T-helper 1 cell (primary cell): ENCODE measurements at places on chromosomes 7 and 10.

GRCh38 chr10:124001391-124002148 is 91.8 kb downstream of the CHST15 start:
- DNase-seq, result no peak

DNA sequence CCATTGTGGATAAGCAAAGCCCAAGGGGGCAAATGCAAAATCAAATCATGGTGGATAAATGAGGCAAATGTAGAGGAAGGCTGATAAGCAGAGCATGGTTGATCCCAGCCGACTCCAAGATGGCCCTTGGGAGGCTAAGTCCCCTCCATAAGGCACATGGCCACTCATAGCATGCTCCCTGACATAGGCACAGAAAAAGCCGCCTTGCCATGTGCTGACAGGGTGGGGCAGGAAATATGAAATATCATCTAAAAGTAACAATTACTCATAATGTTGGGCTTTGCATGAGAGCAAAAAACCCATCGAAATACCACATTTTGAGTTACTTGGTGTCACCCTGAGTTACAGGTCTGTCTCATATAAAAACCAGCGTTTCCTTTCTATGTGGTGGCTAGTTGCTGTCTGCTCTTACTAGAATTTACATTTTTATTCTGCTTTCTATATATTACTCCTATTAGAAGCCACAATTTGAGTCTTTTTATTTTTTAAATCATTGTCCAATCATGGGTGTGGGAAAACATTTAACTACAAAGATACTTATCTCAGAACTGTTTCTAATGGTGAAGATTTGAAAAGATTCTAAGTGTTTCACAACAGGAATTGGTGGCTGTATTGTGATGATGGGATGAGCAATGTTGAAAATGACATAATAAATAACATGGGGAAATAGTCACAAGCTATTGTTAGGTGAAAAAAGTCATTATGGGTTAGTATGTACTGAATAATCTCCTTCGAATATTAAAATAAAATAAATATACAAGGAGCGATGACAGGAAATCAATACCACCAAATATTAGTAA is 102.7 kb downstream of the CUBN start:
- peak; percentile 20 for DNase-seq

GRCh38 chr10:86401588-86402282 is 35.1 kb upstream of the GRID1 start:
- no peak for DNase-seq

- DNase-seq, result no peak
Observed at GRCh38 chr7:139072796-139073195, 36.7 kb downstream of the ZC3HAV1 start.

- no peak for DNase-seq
Observed at GRCh38 chr7:10579561-10579960, 394.1 kb upstream of the PHF14 start.

DNA sequence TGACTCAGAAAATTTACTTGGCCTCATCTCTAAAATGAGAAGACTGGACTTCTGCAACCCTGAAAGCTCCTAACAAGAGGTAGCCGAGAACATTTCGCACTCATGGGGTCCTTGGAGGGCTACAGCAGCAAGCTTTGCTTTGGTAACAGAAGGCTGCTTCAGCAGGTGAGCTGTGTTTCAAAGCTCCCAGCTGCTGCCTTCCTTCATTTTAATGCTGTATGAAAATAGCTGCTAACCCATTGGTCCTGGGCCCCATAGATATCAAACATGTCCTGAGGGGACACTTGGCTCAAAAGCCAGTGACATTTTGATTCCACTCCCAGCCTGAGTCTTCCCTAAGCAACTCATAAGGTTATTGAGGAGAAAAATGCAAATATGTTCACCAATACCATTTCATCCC is 14.3 kb upstream of the MALSU1 start:
- DNase-seq, result no peak

DNA sequence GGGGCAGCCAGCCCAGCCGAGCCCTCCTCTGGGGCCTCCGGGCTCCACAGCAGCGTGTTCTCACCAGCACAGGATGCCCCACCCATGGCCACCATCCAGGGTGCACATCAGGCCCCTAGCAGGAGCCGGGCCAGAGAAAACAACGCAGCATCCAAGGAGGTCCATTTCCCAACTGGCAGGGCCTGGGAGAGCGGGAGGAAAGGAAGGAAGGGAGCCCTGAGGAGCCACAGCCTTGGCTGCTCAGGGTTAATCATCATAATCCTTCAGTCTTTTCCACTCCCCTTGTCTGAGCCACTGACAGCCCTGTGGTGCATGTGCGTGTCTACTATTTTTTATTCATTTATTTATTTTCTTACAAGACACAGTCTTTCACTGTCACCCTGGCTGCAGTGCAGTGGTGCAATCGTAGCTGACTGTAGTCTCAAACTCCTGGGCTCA is 3.6 kb downstream of the PLAC9 start:
- no peak for DNase-seq

GRCh38 chr7:85130702-85131101 is 56.2 kb downstream of the SEMA3D start:
- DNase-seq, result no peak

DNA sequence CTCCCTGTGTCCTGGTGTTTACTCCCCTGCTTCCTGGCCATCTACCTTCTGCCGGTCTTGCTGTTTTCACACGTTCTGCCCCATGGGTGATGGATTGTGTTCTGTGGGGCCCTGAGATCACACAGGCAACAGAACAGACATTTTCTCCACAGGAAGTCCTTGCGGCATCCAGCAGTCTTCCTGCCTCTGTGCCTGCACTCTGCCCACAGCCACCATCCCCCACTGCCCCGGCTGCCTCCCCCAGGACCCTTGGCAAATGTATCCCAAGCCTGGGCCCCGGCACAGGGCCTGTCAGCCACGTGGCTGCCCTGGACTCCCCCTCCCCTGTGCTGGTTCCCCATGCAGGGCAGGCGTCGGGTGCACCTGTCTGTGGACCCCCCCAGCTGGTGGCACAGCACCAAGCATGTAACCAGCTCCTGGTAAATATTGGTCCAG is 184.2 kb downstream of the WDR37 start:
- DNase-seq, result peak; percentile 60

DNA sequence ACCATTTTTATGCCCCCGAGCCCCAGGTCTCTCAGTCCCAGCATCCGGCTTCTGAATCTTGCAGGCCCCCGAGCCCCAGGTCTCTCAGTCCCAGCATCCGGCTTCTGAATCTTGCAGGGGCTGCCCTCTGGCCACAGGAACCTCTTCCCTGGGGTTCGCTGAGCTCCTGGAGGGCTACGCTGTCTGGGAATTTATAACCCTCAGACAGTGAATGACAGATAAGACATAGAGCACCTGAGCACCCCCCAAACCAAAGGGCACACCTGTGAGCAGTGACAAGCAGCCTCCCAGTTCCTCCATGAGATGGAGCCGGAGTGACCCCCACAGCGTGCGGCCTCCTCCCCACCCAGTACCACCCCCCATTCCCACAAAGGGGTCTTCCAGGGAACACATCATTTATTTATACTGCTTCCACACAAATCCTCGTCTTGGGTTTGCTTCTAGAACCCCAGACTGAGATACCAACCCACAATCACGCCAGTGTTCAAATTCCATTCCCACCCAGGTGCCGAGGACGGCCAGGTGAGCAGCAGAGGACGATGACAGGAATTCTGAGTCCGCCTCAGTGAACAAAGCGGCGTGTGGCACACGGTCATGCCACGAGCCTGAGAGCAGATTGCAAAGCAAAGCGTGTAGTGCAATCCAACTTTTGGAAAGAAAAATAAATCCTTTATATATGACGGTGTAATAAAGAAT is 57.7 kb upstream of the FAM20C start:
- DNase-seq, result no peak

DNA sequence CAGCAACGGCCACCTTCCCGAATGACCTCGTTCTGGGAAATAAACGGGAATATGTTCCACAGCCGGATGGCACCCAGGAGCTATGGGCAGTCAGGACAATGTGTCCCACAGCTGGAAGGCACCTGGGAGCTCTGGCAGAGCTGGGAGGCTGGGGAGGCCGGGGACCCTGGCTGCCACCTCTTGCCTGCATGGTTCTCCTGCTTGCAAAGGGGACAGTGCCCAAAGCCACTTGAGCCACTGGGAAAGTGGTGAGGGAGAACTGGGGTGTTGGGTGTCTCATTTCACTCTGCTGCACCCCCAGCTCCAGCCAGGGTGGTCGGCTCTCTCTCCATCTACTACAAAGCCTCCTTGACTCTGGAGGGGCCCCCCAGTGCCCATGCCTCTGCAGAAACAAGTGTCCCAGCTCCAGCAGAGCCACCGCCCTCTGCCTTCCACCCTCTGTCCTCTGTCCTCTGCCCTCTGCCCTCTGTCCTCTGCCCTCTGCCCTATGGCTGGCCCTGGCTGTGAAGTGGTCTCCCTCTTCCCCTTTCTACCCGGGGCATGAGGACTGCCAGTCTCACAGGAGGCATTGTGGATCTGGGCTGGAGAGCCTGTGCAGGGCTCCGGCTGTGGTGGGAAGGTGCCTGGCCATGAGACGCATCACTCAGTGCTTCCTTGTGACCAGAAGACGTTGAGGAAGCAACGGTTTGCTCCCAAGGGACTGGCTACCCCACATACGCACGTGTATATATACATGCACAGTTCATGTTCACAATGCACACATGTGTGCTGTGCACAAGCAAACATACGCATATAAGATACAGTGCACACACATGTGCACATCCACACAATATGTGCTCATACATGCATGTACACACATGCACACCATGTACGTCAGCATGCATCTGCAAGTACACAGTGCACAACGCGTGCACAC is 21.5 kb upstream of the INPP5A start:
- no peak for DNase-seq

GRCh38 chr7:91512958-91513357 is 248.7 kb downstream of the FZD1 start:
- no peak for DNase-seq

DNA sequence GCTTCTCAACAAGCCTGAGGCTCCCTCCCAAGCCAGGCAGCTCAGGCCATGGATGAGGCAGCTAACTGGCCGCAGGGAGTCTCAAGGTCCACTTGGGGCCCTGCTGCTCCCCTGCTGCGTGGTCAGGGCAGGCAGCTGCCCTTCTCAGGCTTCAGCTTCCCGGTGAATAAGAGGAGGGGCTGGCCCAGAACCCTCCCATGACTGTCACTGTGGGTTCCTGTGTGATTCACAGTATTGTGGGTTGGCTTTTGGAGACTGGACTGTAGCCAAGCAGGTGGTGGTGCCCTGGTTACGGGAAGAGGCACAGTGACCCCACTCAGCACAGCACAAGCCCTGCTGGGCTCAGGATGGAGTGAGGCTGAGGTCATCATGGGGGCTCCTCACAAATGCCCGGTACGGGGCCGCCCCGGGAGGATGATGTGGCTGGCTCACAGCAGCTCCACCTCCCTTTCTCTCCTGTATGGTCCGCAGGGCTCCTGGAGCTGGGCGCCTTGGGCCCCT is 189.8 kb downstream of the HECW1 start:
- no peak for DNase-seq

- DNase-seq, result no peak
Observed at GRCh38 chr10:89679986-89680385, 21.4 kb upstream of the KIF20B start.

- DNase-seq, result no peak
Observed at GRCh38 chr10:2543142-2543886, 524.0 kb upstream of the PFKP start.

DNA sequence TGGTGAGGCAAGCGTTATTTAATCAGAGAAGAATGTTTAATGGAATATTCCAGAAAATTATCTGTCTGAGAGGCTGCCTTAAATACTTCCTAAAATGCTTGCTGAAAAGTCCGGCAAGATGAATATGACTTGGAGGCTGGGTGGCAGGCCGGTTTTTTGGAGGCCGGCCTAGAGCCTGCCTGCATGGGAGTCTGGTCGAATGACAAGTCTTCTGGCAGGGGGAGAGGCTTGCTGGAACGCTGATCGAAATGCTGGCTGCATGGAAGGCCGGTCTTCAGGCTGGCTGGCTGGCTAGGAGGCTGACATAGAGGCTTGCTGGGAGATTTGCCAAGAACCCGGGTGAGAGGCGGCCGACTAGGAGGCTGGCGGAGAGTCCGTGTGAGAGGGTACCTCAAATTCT is 135.7 kb downstream of the OR13A1 start:
- no peak for DNase-seq

DNA sequence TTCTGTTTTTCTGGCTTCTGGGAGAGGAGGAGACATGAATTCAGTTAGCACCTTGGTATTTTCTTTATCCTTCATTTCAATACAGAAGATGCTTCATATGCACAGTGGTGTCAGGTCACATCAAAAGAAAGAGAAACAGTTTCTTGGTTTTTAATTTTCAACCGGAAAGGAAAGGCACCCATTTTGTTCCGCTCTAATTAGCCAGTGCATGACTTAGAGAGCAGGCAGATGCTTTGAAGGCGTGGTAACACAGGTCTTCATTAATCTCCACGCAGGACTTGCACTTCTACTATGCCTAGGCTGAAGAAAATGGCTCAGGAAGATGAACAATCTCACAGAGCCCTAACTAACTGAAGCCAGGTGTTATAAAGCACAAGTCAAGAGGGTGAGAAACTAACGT is 70.4 kb upstream of the ATRNL1 start:
- DNase-seq, result no peak

- peak; percentile 21 for DNase-seq
Observed at GRCh38 chr7:45026984-45027773, 27.2 kb downstream of the CCM2 start.

- no peak for DNase-seq
Observed at GRCh38 chr10:131775433-131775832, 125.4 kb upstream of the PPP2R2D start.

DNA sequence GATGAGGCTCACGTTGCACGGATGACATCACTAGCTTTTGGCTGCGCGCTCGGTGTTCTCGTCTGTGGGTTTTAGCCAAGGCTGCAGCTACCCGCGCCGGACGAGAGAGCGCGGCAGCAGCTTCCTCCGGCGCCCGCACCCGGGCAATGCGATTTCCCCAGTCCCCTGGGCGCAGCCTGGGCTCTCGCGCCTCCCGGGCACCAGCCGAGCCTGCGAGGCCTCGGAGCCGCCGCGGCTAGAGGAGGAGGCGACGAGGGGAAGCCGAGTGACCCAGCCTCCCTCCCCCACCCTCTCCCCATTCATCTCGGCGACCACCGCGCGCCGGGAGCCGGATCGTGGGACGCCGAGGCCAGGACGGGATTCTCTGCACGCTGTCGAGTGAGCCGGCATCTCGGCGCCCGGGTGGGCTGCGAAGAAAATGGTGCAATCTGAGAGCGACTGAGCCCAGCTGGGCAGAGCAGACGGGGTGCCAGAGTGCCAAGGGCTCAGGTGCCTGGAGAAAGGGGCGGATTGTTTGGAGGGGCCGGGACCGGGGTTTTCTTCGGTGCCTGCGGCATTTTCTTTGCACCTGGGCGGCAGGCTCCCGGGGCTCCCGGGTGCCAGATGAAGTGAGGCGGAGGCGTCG is 1.2 kb upstream of the TMEM178B start:
- DNase-seq, result no peak

DNA sequence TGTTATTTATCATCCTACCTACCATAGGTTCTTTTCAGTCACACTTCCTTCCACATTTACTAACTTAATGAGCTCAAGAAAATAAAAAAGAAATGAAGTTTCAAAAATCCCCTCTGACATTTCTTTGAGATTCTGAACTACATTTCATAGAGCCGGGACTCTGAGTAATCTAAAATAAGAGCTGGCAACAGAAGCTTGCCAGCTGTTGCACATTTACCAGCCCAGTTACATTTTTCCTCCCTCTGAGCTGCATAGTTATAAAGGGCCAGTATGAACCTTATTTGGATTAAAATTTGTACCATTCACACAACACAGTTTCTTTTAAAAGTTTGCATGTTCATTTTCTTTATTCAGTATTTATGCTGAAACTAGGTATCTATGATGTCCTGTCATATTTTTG is 119.5 kb upstream of the CAV2 start:
- DNase-seq, result no peak

- no peak for DNase-seq
Observed at GRCh38 chr10:81909453-81909852, 34.5 kb downstream of the NRG3 start.

GRCh38 chr10:46251857-46252847 is 34.6 kb upstream of the ANTXRL start:
- DNase-seq, result no peak
